Muscle of leg (tissue), 16 donors: ENCODE measurements at places on chromosomes 4 and X. TPM values are rescaled to one million over a fixed set of nuclear protein-coding genes. Genes with fewer than 3 reads are reported as not detected.

The PWWP3B gene
- polyA plus RNA-seq = 22.4 TPM

The PTCHD1 gene
- polyA plus RNA-seq = 0.76 TPM

The ZDHHC9 gene
- 25.6 TPM for polyA plus RNA-seq

The AKAP14 gene
- not detected for polyA plus RNA-seq

DNA sequence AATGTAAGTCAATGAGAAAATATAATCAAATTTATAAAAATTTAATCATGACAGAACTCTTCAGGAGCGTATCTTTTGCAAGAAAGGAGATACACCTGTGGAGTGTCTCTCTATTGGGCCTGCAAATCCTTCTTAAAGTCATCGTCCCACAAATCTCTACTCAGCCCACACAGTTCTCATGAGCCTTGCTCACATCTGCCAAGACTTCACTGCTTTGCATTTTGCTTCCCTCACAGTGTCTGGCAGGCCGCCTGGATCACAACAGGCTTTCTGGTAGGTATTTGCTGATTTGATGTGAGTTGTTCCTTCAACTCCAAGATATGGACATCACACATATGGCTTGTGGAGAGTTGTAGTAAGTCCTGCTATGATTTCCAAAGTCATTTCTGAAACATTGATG is 183.1 kb upstream of the ARX start:
- peaks cover 6% of the 10 kb centered on the region for H3K27me3 ChIP-seq
- no peaks in the 10 kb centered on the region for H3K36me3 ChIP-seq
- H3K4me3 ChIP-seq = no peak overlapping the region
- H3K27ac ChIP-seq = no peak overlapping the region
- peak; percentile 32 for DNase-seq

GRCh38 chr4:47837094-47837907 is 566 bp downstream of the CORIN start:
- no peak overlapping the region for H3K27ac ChIP-seq
- peaks cover 21% of the 10 kb centered on the region for H3K27me3 ChIP-seq
- peak overlapping the region; percentile 56 for H3K4me3 ChIP-seq
- H3K4me1 ChIP-seq = peaks cover 26% of the 10 kb centered on the region
- peak; percentile 34 for DNase-seq
- no peaks in the 10 kb centered on the region for H3K36me3 ChIP-seq

GRCh38 chrX:16695079-16695676 is 17.3 kb downstream of the CTPS2 start:
- no peaks in the 10 kb centered on the region for H3K4me1 ChIP-seq
- no peak overlapping the region for H3K4me3 ChIP-seq
- peak; percentile 58 for DNase-seq
- peaks cover 12% of the 10 kb centered on the region for H3K36me3 ChIP-seq

DNA sequence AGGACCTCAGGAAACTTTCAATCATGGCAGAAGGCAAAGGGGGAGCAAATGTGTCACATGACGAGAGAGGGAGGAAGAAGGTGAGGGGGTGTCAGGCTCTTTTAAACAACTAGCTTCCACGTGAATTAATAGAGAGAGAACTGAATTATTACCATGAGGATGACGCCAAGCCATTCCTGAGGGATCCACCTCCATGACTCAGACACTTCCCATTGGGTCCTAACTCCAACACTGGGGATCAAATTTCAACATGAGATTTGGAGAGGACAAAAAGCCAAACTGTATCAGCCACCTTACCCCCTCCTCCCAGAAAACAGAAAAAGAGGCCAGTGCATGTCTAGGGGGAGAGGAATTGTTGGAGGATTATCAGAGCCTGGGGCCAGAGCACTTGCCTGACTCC is 40.4 kb upstream of the LAS1L start:
- H3K4me1 ChIP-seq = no peaks in the 10 kb centered on the region
- no peak overlapping the region for H3K4me3 ChIP-seq
- no peaks in the 10 kb centered on the region for H3K27me3 ChIP-seq
- no peak overlapping the region for H3K27ac ChIP-seq

DNA sequence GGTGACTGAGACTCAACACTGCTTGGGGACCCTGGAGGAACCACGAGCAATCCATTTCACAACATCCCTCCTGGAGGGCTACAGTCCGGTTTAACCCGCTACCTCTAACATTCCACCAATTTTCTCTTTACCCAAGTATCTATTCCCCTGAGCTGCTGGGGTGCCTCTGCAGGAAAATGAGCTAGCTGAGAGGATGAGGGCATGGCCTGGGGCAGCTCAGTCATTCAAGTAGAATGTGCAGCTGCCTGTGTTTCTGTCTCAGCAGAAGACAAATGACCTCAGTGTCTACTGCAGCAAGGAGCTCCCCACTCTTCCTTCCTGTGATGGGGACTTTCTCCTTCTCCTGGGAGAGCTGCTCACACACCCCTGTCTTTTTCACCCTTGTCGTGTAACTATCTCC is 120.8 kb downstream of the ZNF518B start:
- H3K4me1 ChIP-seq = no peaks in the 10 kb centered on the region
- H3K36me3 ChIP-seq = no peaks in the 10 kb centered on the region
- no peak for DNase-seq
- no peak overlapping the region for H3K27ac ChIP-seq
- no peaks in the 10 kb centered on the region for H3K27me3 ChIP-seq
- H3K4me3 ChIP-seq = no peak overlapping the region

GRCh38 chrX:26851981-26852380 is 611.2 kb downstream of the PPP4R3C start:
- peak; percentile 3 for DNase-seq
- H3K27me3 ChIP-seq = no peaks in the 10 kb centered on the region
- no peaks in the 10 kb centered on the region for H3K4me1 ChIP-seq
- no peaks in the 10 kb centered on the region for H3K36me3 ChIP-seq
- no peak overlapping the region for H3K4me3 ChIP-seq
